ENCODE measurements at places on chromosomes 1 and 21.

GRCh38 chr1:2202008-2202575 is 7.5 kb upstream of the FAAP20 start:
- no peak for DNase-seq

DNA sequence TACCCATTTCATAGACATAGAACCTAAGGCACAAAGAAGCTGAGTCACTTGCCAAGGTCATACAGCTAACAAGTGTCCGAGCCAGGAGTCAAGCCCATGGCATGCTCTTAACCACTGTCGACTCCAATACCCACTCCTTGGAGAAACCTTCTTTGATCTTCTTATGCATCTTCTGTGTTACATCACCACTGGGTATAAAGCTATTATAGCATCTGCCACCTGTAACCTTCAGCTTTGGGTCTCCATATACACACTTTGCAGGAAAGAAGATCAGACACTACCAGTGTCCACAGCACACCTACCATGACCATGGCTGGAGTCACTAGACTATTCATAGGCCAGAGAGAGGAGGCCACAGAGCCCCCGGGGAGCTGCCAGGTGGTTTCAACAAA is 29.1 kb downstream of the GPA33 start:
- DNase-seq = no peak

- DNase-seq = no peak
Observed at GRCh38 chr1:54362881-54363340, 43.3 kb downstream of the SSBP3 start.

- no peak for DNase-seq
Observed at GRCh38 chr21:42559326-42559725, 45.7 kb downstream of the SLC37A1 start.

DNA sequence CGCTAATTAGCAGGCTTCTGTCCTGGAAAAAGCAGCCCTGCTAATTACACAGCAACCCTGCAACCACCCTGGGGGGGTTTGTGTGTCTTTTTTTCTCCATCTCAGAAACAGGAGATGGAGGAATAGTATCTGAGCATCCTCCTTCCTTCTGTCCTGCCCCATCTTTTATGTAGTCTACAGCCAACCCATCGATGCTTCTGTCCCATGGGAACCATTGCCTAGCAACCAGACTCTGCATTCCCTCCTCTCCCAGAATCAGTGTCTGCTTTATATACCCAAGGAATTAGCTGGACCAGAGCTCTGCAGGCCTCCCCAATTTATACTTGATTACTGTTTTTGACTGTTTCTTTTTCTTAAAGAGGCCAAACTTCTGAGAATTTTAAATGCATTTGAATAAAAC is 35.1 kb downstream of the LRRC38 start:
- no peak for DNase-seq

DNA sequence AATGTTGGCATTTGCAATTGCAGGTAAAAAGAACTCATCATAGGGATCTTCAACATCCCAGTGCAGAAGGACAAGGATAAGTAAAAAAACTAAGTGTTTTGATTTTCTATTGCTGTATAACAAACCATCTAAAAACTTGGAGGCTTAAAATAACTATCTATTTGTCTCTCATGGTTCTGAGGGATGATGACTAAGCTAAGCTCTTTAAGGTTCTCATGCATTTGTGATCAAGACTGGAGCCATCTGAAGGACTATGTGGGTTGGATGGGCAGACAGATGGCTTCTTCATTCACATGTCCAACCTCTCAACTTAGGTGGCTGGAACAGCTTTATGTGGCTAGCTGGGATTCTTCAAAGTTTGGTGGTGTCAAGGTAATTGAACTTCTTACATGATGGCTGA is 51.5 kb downstream of the RPL5 start:
- DNase-seq = no peak

DNA sequence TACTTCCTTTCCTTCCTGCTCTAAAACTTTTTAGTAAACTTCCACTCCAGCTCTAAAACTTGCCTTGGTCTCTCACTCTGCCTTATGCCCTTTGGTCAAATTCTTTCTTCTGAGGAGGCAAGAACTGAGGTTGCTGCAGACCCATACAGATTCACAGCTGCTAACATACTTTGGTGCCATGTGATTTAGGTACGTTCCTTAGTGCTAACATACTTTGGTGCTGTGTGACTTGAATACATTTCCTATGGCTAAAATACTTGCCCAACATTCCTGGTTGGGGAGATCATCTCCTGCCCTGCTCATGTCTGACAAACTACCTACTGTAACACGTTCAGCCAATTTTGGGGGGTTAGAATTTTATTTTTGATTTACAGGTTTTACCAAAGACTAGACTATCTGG is 6.8 kb upstream of the ZBTB40 start:
- no peak for DNase-seq

DNA sequence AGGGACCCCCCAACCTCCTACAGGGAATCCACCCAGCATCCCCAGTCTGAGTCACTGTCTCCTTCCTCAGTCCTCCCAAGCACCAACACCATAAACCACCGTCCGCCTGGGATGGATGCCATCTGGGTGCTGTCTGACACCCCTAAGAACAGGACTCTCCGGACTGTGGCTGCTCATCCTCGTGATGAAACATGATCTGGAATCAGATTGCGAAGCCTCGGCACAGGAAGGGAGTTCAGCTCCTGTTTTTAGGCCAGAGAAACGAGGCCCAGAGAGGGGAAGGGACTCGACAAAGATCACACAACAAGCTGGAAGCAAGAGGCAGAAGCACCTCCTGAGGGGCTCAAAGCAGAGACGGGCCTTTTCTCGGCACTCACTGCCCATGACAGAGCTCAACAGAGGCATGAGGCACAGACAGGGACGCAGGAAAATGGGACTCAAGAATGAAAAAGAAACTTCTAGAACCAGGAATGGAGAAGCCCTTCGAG is 8.4 kb downstream of the KCNN3 start:
- DNase-seq = no peak

DNA sequence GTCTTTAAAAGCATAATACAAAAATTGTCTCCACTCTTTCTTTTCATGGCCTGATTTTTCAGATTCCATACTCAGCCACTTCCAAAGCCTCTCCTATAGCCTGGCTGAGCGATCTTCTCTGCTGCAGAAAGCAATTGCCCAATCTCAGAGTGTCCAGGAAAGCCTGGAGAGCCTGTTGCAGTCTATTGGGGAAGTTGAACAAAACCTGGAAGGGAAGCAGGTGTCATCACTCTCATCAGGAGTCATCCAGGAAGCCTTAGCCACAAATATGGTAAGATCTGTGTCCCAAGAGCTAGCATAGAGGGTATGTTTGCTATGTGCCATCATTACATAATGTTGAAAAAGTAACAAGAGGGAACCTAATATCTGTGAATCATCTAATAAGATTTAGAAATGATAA is 130.7 kb upstream of the BMP8A start:
- DNase-seq = no peak

DNA sequence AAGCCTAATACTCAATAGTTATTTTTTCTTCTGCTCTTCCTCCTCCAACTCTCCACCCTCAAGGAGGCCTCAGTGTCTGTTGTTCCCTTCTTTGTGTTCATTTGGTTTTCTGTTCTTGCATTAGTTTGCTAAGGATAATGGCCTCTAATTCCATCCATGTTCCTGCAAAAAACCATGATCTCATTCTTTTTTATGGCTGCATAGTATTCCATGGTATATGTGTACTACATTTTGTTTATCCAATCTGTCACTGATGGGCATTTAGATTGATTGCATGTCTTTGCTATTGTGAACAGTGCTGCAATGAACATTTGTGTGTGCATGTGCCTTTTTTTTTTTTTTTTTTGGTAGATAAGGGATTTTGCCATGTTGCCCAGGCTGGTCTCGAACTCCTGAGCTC is 6.7 kb downstream of the CENPF start:
- DNase-seq = no peak

GRCh38 chr1:206739411-206740076 is 31.0 kb upstream of the IL19 start:
- DNase-seq = no peak

GRCh38 chr1:185500001-185500626 is 183.1 kb upstream of the IVNS1ABP start:
- DNase-seq = no peak

GRCh38 chr1:67824766-67825165 is 8.5 kb downstream of the GNG12 start:
- DNase-seq = no peak

- DNase-seq = no peak
Observed at GRCh38 chr1:213423041-213423440, 372.0 kb downstream of the RPS6KC1 start.

DNA sequence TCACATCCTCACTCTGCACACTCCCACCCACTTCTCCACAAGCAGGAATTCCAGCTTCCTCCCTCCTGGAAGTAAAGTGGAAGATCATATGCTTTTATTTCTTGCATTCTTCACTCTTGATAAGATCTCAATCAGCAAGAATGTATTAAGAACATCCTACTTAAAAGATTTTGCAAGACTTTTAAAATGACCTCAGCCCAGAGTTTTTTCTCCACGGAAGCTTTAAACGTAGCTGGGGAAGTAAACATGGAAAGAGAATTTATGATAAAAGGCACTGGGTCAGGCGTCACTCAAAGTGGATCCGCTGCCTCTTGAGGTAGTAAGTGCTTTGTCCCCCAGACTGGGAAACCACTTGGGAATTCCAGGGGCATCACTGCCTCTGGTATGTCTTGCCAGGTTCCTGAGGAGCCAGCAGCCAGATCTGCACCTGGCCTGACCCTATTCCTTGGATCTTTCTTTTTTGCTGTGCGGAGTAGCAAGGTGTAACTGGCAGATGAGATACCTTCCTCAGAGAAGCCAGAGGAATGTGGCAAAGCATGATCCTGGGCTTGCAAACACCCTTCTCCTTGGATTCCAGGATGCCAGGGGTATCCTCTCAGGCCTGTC is 33.9 kb downstream of the CDK18 start:
- DNase-seq = no peak

DNA sequence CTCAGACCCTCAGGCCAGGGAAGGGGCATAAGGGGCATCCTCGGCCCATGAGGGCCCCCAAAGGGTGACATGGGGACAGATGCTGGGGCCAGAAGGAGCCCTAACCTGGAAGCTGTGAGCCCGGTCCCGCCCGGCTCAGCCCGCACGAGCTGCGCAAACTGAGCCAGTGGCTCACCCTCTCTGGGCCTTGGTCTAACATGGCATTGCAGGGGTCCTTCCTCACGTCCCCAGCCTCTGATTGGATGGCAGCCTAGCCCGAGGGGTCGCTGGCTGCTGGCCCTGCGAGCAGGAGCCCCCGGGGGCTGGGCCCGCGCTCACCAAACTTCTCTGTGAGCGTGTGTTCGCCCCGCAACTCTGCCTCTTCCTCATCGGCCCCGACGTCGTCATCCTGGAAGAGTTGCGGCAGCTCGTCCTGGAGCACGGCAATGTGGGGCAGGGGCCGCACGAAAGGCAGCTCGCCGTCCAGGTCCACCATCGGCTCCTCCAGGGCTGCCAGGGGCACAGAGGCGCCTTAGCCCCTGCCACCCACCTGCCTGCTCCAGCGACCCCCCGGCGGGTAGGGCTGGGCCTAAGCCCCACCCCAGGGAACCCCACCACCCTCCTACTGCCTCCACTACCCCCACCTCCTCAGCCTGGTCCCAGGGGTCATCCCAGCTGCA is 54.4 kb downstream of the ARHGEF16 start:
- DNase-seq = no peak

DNA sequence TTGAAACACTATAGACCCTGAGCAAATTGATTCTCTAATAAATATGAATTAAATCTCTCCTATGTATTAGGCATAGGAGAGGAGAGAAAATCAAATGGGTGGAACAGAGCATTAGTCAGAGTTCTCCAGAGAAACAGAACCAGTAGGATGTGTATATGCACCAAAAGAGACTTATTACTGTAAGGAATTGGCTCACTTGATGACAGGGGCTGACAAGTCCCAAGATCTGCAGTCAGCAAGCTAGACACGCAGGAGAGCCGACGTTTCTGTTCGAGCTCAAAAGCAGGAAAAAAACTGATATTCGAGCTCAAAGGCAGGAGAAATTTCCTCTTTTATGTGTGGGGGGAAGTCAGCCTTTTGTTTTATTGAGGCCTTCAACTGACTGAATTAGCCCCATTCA is 259.2 kb upstream of the KAZN start:
- DNase-seq = no peak

GRCh38 chr1:6499296-6499695 is 7.8 kb upstream of the PLEKHG5 start:
- no peak for DNase-seq

GRCh38 chr1:228540161-228540917 is 53.2 kb downstream of the RNF187 start:
- DNase-seq = no peak

DNA sequence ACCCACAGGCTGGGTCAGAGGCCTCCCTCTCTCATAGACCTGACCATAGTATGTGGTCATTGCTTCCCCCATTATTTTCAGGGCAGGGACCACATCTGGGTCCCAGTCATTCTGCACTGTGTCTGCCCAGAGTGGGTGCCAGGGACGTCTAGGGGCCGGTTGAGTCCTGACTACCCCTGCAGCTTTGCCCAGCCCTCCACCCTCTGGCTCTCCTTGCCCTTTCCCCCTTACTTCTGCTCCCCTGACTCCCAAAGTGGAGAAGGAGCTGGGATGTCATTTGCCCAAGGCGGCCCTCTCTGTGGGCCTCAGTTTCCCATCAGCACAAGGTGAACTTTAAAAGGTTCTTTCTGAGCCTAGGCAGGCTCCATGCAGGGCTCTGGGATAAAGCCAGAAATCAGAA is 4.3 kb upstream of the TTC22 start:
- DNase-seq = no peak

DNA sequence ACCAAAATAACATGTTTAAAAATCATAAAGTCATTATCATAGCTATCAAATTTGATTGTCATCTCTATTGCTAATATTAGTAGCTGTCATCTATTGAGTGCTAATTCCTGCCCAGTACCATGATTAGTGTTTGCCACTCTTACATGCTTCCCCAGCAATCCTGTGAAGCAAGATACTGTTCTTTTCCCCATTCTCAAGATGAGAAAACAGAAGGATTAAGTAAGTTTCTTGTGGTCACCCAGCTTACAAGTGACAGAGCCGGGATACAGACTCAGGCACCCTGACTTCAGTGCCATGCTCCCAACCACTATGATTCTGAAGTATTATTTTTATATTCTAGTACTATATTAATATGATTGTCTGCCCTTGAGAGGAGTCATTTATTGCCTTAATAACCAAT is 36.5 kb downstream of the LRRC8C start:
- DNase-seq = no peak

GRCh38 chr1:33089457-33089856 is 8.5 kb downstream of the AZIN2 start:
- no peak for DNase-seq

- DNase-seq = no peak
Observed at GRCh38 chr1:185309566-185309965, 7.5 kb downstream of the IVNS1ABP start.

Data from NCI-H446 treated with DMSO at 0.1 percent for 48 hours (cell line).